ENCODE measurements at places on chromosomes 11 and 22.

DNA sequence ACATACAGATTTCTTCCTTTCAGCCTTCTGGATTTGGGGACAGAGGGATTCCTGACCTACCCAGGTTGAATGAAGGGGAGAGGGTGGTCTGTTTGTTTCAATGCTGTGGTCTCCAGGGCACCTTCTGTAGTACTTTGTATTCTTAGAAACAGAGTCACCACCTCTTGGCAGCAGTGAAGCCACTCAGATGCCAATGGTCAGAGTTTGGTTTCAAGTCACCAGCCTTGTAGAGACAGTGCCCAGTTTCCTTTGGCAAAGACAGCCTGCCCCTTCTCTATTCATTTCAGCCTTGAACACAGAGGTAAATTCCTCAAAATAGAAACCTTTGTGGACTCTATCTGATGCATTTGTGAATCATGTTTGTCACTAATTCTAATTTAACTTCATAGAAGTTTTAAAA, 111.7 kb upstream of the RASSF10 start:
- no peak for DNase-seq

GRCh38 chr11:119506436-119506835, 83.5 kb upstream of the THY1 start:
- DNase-seq: no peak

DNA sequence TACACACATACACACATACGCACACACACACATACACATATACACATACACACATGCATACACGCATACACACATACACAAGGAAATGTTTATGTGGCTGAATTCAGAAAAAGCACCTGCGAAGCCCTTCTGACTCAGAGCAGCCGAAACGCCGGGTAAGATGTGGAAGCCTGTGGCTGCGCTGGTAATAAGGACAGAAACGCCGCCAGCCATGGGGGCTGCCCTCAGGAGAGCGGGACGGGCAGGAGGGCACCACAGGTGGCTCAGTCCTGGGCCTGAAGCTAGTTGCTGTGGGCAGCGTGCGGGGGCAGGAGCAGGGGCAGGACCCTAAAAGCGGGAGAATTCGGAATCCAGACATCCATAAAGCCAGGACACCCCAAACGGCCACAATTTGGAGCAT, 378.3 kb downstream of the BRD1 start:
- DNase-seq: no peak

- no peak for DNase-seq
These were observed 298.2 kb downstream of the DDX10 start for GRCh38 chr11:108963118-108963517.

DNA sequence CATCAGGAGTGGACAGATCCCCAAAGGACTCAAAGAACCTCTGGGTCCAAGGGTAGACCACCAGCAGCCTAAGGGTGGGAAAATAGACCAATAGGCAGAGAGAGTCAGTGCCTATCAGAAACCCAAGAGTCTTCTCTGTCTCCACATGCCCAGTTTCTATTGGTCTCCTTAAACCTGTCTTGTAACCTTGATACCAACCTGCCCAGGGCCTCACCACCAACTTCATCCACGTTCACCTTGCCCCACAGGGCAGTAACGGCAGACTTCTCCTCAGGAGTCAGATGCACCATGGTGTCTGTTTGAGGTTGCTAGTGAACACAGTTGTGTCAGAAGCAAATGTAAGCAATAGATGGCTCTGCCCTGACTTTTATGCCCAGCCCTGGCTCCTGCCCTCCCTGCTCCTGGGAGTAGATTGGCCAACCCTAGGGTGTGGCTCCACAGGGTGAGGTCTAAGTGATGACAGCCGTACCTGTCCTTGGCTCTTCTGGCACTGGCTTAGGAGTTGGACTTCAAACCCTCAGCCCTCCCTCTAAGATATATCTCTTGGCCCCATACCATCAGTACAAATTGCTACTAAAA, at the start of gene HBB:
HBB (minus strand) TSS at position 340 of the 579 bp plus-strand sequence; CDS start at position 290, 50 bp downstream.
- DNase-seq: no peak

DNA sequence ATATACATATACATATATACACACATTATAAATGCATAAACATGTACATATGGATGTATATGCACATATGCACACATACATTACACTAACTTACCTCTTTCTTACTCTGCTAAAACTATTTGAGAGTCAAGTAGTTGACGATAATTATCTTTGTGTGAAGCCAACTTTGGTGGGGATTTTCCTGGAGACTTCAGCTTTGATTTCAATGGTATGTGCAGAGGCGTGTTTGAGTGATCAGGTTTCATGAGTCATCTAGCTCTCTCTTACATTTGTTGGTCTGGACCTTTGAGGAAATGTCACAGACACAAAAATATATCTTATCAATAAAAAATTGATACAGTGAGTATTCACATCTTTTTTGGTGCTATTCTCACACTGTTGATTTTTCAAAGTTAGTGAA, 769.1 kb upstream of the LUZP2 start:
- DNase-seq: no peak

- no peak for DNase-seq
These were observed 77.4 kb downstream of the FBLN1 start for GRCh38 chr22:45579806-45580725.

DNA sequence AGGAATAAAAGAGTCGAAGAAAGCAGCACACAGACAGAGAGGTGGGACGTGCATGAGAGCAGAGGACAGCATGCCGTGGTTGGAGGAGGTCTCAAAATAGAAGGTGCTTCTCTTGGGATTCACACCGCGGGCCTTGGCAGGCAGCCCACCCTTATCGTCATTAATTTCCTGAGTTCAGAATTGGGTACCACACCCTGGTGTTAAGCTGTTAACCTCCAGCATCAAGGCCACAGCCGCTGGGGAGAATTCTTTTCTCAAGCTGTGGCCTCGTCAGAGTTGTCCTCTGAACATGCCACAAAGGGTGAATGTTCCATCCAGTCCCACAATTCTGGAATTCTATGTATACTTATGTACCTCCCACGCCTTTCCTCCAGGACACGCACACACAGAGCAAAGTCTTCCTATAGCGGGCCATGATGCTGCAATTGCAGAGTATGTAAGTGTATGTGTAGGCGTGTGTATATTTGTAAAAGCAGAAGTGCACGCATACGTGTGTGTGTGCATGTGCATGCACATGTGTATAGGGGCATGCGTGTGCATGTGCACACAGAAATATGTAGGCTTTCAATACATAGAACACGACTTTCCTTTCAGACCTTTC, 39.0 kb downstream of the ADAMTS8 start:
- DNase-seq: no peak

- DNase-seq: no peak
These were observed 82.3 kb downstream of the TRMU start for GRCh38 chr22:46417769-46418168.

DNA sequence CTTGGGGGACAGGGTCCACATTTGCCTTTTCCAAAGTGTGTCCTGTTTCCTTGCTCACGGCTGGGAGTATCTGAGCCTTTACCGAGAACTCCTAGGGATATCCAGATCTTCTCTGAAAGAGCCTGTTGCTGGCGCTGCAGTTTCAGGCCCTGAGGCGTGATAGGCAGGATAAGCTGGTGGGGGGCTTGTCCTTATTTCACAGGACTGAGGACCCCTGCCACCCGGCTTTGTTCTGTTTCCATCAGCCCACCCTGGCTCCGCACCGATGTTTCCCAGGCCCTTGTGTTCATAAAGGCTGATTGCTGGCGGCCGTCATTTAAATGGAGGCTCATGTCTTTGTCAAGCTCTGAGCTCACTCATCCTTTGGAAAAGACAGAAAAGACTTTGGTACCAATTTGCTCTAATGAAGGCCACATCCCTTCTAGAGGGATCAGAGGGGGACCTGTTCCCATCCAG, 9.4 kb upstream of the NPTXR start:
- DNase-seq: no peak

- DNase-seq: no peak
These were observed 8.9 kb downstream of the TPST2 start for GRCh38 chr22:26581026-26581425.

GRCh38 chr22:39240831-39241793, 3.7 kb downstream of the PDGFB start:
- DNase-seq: no peak

DNA sequence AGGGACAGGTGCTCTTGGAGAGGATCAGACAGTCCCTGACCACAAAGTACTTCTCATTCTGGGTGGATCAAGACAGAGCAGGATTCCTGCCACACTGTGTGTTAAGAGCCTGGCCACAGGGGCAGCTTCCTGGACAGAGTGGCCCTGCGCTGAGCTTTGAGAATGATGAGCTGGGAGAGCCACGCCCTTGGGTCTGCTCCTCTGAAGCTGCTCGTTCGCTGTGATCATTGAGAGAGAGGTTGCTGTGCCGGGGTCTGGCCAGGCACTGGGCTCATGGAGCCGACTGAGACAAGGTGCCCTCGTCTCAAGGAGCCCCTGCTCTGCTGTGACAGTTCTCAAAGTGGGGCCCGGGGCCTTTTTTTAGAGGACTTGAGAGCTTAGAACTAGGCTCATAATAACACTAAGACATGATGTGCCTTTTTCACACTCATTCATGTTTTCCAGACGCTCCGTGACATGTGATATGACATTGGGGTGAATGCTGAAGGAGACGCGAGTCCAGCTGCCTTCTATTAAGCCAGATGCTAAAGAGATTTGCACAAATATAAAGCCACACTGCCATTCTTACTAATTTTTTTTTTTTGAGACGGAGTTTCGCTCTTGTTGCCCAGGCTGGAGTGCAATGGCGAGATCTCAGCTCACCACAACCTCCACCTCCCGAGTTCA, 1.6 kb upstream of the MFRP start:
- no peak for DNase-seq

- no peak for DNase-seq
These were observed 20.6 kb upstream of the RAPSN start for GRCh38 chr11:47469361-47470179.

GRCh38 chr22:40265783-40266182, 80.5 kb upstream of the ADSL start:
- no peak for DNase-seq

- no peak for DNase-seq
These were observed 151.4 kb upstream of the SORL1-AS1 start for GRCh38 chr11:121604152-121604551.

GRCh38 chr22:19742160-19743066, 18.2 kb upstream of the TBX1 start:
- DNase-seq: no peak

- no peak for DNase-seq
These were observed 19.1 kb downstream of the ST14 start for GRCh38 chr11:130178441-130179339.

GRCh38 chr11:32817181-32817851, 12.4 kb upstream of the PRRG4 start:
- no peak for DNase-seq

GRCh38 chr11:27718863-27719545, 18.7 kb upstream of the BDNF start:
- peak; percentile 80 for DNase-seq

DNA sequence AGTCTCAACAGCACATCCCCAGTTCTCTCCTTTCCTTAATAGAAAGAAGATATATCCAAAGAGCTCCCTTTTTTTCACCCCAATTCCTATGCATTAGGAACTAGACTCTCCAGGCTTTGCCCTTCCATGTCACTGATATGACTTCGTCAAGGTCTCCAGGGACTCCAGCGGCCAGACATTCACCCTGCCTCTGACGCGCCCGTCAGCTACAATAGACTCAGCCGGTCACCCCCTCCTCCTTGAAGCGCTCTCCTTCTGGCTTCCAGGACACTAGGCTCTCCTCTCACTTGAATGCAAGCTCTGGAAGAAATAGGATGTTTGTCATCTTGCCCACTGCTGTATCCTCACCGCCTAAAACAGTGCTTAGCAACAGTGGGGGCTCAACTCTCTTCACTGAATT, 14.9 kb upstream of the ELFN2 start:
- DNase-seq: no peak

DNA sequence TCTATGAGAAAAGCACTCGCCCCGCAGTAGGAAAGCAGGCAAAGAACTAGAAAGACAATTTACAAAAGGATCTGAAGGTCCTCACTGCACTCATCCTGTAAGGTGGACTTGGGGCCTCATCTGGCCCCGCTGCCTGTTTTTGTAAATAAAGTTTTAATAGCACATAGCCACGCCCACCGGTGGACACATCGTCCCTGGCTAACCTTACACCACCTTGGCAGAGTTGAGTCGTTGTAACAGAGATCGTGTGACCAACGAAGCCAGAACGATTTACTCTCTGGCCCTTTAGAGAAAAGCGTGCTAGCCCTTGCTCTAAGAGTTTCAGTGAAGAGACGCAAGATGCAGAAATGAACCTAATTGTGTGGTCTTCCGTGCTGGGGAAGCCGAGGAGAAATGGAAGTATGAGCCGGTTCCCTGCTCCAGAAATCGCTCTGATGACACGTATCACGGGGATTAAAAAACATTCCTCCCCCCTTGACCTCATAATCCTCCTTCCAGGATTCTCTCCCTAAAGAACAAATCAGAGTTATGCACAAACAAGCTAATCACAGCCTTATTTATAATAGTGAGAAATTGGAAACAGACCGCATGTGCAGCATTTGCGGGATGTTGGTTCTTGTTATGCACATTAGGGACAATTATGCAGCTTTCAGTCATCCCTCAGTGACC, 80.1 kb downstream of the CDKN1C start:
- DNase-seq: no peak

DNA sequence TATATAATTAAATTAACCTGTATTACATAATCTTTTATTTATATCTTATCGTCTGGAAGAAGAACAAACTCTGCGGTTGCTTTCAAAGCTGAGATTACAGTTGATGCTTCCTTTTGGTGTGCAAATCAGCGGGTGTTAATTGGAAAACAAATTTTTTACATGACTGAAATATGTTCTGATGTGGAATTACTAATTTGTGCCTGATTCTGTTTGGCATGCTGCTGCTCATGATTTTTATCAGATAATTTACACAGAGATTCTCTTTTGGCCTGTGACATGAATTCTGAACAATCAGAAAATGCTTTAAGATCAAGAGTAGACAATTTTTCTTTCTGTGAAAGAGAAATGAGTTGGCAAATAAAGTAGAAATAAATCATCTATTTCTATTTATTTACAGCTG, 510.8 kb downstream of the NELL1 start:
- DNase-seq: no peak

GRCh38 chr11:63791495-63792167, 21.6 kb upstream of the SPINDOC start:
- DNase-seq: no peak

DNA sequence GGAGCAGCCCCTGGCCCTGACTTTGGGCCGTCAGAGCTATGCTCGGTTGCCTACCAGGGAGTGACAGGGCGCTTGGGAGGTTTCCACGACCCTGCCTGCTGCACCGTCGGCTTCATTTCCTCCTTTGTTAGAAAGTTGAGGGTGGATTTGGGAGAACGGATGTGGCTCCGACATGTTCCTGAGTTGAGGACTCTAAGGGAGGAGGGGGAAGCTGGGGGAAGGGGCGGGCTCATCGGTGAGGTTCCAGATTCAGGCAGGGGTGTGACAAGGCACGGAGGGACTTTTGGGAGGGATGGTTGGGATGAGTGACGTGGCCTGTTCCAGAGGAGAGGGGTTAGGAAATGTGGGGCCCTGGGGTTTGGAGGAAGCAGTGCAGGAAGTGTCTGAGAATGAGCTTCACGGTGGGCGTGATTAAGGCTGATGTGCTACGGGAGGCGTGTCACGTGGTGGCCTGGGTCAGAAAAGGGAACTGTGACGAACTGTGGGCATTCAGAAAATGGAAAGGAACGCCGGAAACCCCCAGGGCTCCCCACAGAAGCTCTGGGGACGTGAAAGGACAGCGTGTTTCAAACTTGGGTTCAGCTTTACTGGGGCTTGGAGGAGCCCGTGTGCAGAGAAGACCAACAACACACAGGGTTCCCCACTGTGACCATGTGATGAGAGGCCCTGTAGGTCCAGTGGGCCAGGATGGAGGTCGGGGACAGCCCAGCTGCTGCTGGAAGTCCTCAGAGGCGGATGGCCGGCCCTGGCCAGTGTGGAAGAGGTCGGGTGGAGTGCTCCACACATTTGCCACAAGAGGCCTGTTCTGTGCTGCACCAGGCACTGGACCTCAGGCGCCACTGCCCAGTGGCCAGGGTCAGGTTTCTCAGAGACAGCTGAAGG, 2.8 kb downstream of the PARVB start:
- DNase-seq: no peak

All from GM23338 (cell line).